ENCODE measurements at places on chromosomes 5 and 9. TPM values are rescaled to one million over a fixed set of nuclear protein-coding genes. Genes with fewer than 3 reads are reported as not detected.
A peak's percentile ranks its signal among the peaks of the same experiment; 100 is the strongest.

DNA sequence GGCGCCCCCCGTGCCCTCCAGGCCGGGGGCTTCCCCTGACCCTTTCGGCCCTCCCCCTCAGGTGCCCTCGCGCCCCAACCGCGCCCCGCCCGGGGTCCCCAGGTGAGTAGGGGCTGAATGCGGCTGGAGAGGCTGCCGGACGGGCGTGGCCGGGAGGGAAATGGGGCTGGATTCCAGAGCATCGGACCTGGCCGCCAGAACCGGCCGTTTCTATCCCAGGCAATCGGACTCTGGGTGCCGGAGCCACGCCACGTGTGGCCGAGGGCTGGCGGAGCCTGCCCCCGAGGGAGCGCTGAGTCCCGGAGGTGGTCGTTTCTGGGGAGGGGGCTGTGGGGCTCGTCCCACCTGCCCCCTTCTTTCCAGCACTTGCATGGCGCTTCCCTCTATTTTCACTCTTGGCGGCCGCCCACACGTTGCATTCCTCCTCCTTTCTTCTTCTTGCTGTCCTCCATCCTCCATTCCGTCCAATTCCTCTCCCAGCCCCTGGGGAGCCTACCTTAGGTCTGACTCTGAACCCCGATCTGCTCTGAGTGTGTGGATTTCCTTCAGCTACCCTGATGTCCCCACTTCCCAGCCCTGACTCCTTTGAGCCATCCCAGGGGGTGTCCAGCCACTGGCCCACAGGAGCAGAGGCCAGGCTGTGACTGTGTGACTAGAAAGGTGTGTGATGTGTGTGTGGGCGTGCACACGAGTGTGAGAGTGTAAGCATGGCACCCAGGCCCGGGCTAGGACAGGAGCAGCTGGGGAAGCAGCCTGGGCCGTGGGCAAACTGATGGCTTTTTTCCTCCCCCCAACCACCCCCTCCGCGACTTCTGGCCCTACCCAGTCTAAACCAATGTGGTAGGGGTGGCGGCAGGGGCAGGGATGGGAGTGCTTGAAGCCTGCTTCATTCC, 24.7 kb downstream of the GOLGA2 start:
- H3K27me3 ChIP-seq: no peaks in the 10 kb centered on the region
- H3K27ac ChIP-seq: peak overlapping the region; percentile 57
- peak overlapping the region; percentile 77 for H3K4me3 ChIP-seq
- no peak for DNase-seq
- H3K4me1 ChIP-seq: no peaks in the 10 kb centered on the region
- no peaks in the 10 kb centered on the region for H3K36me3 ChIP-seq

DNA sequence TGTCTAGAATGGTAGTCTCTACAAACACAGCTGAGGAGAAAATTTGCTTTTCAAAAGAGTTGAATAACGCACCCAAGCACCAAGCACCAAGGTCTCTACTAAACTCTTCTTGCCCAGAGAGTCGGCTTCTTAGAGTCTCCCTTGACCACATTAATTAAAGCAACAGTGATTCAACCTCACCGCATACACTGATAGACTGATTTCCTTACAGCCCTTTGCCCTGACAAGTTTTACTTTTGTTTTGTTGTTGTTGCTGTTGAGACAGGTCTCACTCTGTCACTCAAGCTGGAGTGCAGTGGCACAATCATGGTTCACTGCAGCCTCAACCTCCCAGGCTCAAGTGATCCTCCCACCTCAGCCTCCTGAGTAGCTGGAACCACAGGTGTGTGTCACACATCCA, 1035.7 kb upstream of the DMAC1 start:
- H3K27ac ChIP-seq: no peak overlapping the region
- no peaks in the 10 kb centered on the region for H3K36me3 ChIP-seq
- H3K27me3 ChIP-seq: no peaks in the 10 kb centered on the region
- no peaks in the 10 kb centered on the region for H3K4me1 ChIP-seq
- H3K4me3 ChIP-seq: no peak overlapping the region

DNA sequence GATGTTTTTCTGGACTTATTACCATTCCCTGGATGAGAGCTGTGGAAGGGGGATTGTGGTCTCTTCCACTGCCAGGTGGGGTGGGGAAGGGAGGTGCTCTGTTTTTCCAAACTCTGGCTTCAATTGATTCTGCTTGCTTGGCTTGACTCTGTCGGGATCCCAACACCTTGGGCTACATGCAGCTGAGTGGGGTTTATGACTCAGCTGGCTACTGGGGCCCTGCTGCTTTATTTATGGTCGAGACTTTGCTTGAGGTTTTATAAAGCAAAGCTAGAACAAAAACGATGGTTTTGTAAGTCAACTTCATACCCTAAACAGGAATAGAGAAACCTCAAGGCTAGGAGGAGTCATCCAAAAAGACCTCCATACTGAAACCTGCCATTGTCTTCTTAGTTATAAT, 76.3 kb downstream of the AOPEP start:
- H3K4me3 ChIP-seq: no peak overlapping the region
- H3K27ac ChIP-seq: peak overlapping the region; percentile 41

DNA sequence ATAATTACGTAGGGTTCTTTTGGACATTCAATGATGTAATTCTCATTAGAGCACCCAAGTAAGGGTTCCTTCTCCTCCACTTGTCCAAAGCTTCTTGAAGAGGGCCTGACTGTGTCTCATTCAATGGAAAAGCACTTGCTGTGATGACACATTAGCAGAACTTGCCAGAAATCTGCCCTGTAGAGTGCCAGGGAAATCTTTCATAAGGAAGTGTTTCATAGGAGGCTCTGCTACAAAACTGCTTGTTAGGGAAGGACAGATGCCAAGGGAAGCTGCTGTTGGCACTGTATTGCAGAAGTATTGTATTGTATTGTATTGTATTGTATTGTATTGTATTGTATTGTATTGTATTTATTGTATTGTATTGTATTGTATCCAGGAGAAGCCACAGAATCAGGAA, 45.5 kb upstream of the MPDZ start:
- no peaks in the 10 kb centered on the region for H3K4me1 ChIP-seq
- no peaks in the 10 kb centered on the region for H3K36me3 ChIP-seq
- DNase-seq: no peak
- H3K27ac ChIP-seq: no peak overlapping the region

The TLR4 gene
- total RNA-seq: 71.2 TPM

- no peak for DNase-seq
- no peak overlapping the region for H3K4me3 ChIP-seq
- H3K27ac ChIP-seq: peak overlapping the region; percentile 89
- no peaks in the 10 kb centered on the region for H3K36me3 ChIP-seq
Measured at GRCh38 chr5:96716007-96716406, 53.8 kb downstream of the CAST start.
